Upper lobe of left lung (tissue), 6 donors: ENCODE measurements at places on chromosomes 4 and X. TPM values are rescaled to one million over a fixed set of nuclear protein-coding genes. Genes with fewer than 3 reads are reported as not detected.

DNA sequence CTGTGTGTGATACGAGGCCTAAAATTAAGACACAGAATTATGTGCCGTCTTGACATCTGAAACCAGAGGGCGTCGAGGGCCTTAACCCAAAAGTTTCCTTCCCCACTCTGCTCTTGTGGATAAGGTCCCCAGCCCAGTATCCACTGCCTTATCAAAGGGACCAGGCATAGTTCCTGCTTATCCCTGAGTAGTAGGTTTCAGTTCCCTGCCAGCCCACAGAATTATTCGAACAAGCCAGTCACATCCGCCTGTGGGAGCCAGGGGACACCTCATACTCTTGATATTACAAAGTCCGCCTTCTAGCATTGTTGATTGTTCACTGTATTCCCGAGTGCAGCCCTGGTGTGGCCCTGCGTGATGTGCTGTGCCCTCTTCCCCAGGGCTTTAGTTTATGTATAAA is 5.4 kb upstream of the MMRN1 start:
- H3K4me3 ChIP-seq: no peak overlapping the region
- H3K4me1 ChIP-seq: no peaks in the 10 kb centered on the region
- no peaks in the 10 kb centered on the region for H3K27me3 ChIP-seq
- H3K36me3 ChIP-seq: no peaks in the 10 kb centered on the region
- no peak for DNase-seq
- no peak overlapping the region for H3K27ac ChIP-seq

DNA sequence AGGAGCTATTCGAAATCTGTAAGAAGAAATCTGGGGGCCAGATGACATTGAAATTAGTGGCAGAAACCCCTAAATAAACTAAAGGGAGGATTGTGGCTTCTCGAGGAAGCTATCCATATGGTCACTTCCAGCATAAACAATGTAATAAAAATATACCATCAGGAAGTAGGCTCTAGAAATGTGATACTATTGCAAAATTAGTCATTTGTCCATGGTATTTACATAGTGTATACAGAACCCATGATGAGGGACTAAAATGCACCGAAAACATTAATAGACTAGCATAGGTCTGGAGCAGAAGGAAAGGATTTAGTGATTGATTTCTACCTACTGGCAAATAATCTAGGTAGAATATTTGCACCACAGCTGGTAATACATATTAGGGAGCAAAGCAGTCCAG is 1344.0 kb downstream of the FSTL5 start:
- H3K27ac ChIP-seq: no peak overlapping the region
- H3K27me3 ChIP-seq: no peaks in the 10 kb centered on the region
- no peak overlapping the region for H3K4me3 ChIP-seq
- H3K36me3 ChIP-seq: no peaks in the 10 kb centered on the region
- no peaks in the 10 kb centered on the region for H3K4me1 ChIP-seq

ADAM29 gene
- total RNA-seq: not detected

CYBB gene
- total RNA-seq: 53.2 TPM

- peaks cover 5% of the 10 kb centered on the region for H3K4me1 ChIP-seq
- peak within 1 kb of the TSS; percentile 52 for H3K4me3 ChIP-seq
- H3K27ac ChIP-seq: no peak within 1 kb of the TSS
- peak; percentile 65 for DNase-seq
These were observed at the start of gene NDST3 for GRCh38 chr4:118034053-118034785. TSS of gene NDST3 (plus strand) at chr4:118034486. CDS start at chr4:118053911, 19,425 bp downstream.

LINC00632 gene
- total RNA-seq: 94.0 TPM

GPC4 gene
- 58.0 TPM for total RNA-seq

NUDT10 gene
- total RNA-seq: not detected
